Upper lobe of left lung (tissue), 6 donors: ENCODE measurements at places on chromosomes 13 and 19. TPM values are rescaled to one million over a fixed set of nuclear protein-coding genes. Genes with fewer than 3 reads are reported as not detected.
A peak's percentile ranks its signal among the peaks of the same experiment; 100 is the strongest.

The EPSTI1 gene
- total RNA-seq: 10.2 TPM

The MLLT1 gene
- 22.1 TPM for total RNA-seq

The FGF22 gene
- total RNA-seq: 1.2 TPM

DNA sequence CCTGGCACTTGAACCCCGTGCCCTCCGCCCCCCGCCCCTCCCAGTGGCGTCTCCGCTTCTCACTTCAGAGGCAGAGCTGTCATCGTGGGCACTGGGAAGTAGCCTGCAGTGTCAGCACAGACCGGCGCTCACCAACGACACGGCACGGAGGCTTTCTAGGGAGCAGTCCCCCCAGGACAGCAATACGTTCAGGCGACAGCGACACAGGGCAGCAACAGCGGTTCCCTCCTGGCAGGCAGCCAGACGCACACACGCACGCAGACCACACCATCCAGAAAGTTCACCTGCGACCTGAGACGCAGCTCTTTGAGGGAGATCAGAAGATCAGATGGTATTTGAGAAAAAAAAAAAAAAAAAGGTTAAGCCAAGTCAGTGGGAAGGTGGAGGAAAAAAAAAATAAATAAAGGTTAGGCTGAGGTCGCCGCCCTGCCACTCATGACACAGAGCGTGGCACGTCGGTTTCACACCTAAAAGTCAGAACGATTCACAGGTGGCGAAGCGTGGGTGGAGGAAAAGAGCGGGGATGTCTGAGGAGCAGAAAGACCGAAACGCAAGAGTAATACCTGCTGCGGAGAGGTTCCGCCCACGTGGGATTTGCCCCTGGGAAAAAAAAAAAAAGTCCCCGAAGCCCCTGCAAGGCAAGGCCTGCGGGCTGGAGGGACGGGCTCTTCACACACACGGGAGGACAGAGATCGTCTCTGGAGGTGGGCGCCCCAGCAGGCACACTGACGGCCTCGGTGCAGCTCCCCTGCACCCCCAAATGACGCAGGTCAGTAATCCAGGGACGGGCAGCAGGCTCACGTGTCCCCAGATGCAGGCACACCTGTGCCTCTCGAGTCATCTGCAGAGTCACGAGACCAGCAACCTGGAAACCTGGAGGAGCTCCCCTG is 94.5 kb downstream of the GNG7 start:
- DNase-seq: no peak
- H3K4me1 ChIP-seq: peaks cover 25% of the 10 kb centered on the region
- no peak overlapping the region for H3K27ac ChIP-seq
- H3K4me3 ChIP-seq: no peak overlapping the region
- no peaks in the 10 kb centered on the region for H3K27me3 ChIP-seq

GRCh38 chr19:35070471-35070870 is 28.9 kb downstream of the HPN start:
- no peak overlapping the region for H3K27ac ChIP-seq
- no peak for DNase-seq
- no peak overlapping the region for H3K4me3 ChIP-seq
- H3K27me3 ChIP-seq: no peaks in the 10 kb centered on the region
- H3K36me3 ChIP-seq: no peaks in the 10 kb centered on the region

DNA sequence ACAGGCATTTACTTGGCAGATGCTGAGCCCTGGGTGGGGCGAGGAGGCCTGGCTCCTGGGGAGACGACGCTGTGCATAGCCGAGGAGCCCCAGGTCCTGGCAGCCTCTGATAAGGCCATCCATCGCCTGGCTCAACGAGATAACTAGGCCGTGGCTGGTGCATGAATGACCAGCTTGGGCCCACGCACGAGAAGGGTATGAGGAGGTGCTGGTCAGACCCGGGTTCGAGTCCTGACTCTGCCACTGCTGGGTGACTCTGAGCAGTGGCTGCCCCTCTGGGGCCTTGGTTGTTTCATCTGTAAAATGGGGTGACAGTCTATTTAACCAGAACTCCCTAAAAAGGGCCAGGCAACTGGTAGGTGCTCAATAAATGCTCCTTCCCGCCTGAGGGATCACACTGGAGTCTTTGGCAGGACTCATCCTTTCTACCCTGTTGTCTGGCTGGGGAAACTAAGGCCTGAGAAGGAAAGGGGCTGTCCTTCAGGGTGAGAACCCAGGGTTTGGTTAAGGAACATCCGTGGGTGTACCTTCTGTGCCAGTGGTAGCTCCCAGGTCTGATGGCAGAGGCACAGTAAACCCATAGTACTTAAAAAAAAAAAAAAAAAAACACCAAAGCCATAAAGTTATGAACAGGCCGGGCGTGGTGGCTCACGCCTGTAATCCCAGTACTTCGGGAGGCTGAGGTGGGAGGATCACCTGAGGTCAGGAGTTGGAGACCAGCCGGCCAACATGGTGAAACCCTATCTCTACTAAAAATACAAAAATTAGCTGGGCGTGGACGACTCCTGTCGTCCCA is 8.1 kb upstream of the ARRDC2 start:
- DNase-seq: no peak
- H3K4me3 ChIP-seq: no peak overlapping the region
- peaks cover 49% of the 10 kb centered on the region for H3K4me1 ChIP-seq
- H3K36me3 ChIP-seq: peaks cover 10% of the 10 kb centered on the region
- H3K27ac ChIP-seq: peak overlapping the region; percentile 96
- no peaks in the 10 kb centered on the region for H3K27me3 ChIP-seq

GRCh38 chr13:95375706-95376105 is 74.5 kb upstream of the ABCC4 start:
- H3K36me3 ChIP-seq: no peaks in the 10 kb centered on the region
- no peak for DNase-seq
- no peak overlapping the region for H3K4me3 ChIP-seq
- peaks cover 6% of the 10 kb centered on the region for H3K4me1 ChIP-seq
- no peak overlapping the region for H3K27ac ChIP-seq

DNA sequence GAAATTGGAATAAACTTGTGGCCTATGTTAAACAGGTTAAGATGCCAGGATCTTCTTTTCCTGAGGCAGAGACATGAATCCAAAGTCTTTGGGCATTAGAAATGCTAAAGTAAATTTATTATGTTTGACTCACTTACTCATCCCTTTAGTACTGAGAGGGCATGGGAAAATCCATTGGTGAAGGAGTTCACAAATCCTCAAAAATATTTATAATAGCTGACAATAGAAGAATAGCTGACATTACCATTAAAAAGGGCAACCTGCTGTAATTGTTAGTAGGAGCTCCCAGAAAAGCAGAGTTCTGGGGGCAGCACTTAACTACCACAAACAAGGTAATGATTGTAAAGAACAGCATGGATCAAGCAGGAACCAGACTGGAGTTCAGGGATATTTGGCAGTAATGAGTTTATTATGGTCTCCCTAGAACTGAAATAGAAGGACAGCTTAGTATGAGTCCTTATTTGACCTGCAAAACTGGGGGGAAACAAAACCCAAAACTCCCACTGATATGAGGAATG is 285.8 kb upstream of the KLHL1 start:
- no peak overlapping the region for H3K4me3 ChIP-seq
- no peak for DNase-seq
- H3K27me3 ChIP-seq: no peaks in the 10 kb centered on the region
- no peak overlapping the region for H3K27ac ChIP-seq

GRCh38 chr19:10639836-10640235 is 14.3 kb upstream of the ILF3 start:
- DNase-seq: no peak
- peaks cover 39% of the 10 kb centered on the region for H3K4me1 ChIP-seq
- no peaks in the 10 kb centered on the region for H3K27me3 ChIP-seq
- peaks cover 74% of the 10 kb centered on the region for H3K36me3 ChIP-seq
- peak overlapping the region; percentile 40 for H3K27ac ChIP-seq
- H3K4me3 ChIP-seq: no peak overlapping the region
